ENCODE measurements at places on chromosomes 7 and 10.
A peak's percentile ranks its signal among the peaks of the same experiment; 100 is the strongest.

- no peak for DNase-seq
Measured at GRCh38 chr7:157566631-157567006, 229.8 kb downstream of the DNAJB6 start.

- no peak for DNase-seq
Measured at GRCh38 chr10:100325158-100325557, 4.9 kb downstream of the PKD2L1 start.

- DNase-seq, result no peak
Measured at GRCh38 chr10:9211228-9211627, 1156.7 kb downstream of the GATA3 start.

GRCh38 chr10:106107706-106108105 lies 1056.8 kb downstream of the SORCS1 start:
- no peak for DNase-seq

- DNase-seq, result no peak
Measured at GRCh38 chr10:83917537-83918506, 221.5 kb upstream of the GHITM start.

DNA sequence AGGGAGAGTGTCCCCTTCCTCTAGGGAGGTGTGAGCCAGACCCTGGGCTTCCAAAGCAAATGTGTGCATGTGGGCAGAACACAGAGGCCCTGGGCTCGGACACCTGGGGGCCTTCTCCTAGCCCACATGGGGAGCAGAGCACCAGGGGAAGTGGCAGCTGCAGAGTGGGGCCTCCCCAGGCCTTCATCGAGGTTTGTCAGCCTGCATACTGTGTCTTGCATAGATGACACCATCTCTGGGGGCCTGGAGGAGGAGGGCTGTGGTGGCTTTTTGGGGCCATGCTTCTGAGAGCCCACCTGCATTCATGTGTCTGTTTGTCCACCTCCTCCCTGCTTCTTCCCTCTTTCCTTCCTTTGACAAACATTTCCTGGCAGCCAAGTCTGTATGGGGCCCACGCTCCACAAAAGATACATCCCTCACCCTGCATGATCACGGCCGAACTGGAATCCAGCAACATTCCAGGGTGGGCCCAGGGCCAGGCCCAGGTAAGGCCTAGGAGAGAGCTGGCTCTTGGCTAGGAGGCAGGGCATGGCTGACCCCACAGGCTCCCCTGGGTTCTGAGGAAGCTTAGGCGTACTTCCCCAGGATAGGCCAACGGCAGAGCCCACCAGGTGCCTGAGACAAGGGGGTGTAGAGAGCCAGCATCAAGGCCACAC lies 79.2 kb downstream of the ZMIZ1 start:
- DNase-seq, result no peak

DNA sequence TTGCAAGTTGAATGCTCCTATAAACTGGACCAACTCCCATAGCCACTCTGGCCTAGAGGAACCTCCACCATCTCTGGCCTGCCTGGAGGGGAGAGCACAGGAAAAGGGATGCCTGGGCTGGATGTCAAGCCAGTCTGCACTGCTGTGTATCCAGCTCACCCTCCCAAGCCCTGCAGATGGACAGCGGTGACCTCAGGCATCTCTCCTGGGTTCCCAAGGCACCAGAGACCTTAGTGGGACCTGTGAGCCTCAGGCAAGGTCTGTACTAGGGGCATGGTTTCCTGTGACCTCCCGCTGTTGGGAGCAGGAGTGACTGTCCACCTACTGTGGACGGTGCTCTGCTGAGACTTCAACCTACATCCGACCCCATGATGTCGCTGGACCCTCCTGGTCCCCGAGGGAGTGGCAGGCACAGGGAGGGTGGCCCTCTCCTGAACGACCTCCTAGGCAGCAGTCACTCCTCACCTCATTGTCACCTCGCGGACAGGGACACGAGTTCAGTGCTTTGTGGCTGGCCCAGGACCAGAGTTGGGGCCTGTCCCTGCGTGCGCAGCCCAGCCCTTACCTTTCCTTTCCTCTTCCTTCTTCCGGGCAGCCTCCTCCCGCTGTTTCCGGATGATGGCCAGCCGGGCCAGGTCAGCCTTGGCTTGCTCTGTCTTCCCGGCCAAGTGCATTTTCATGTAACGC lies 11.0 kb downstream of the PDAP1 start:
- DNase-seq, result no peak

- no peak for DNase-seq
Measured at GRCh38 chr10:70234668-70235447, 1.6 kb upstream of the PPA1 start.

DNA sequence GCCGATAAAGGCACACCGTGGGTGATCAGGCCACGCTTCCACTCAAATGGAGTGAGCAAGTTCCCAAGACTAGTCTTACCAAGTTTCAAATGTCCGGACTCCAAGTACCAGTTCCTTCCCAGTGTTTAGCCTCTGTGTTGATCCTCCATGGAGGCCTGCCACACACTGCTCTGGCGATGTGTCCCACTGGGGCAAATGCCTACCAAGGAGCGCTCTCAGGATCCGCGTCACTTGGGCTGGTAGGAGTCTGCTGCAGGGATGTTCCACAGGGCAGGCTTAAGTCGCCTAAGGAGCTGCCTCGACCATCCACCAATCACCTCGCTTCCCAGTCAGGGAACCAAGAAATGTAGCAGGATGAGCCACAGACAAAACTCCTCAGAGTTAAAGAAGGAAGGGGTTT lies 17.4 kb upstream of the MRLN start:
- no peak for DNase-seq

- DNase-seq, result no peak
Measured at GRCh38 chr10:28169525-28169924, 133.3 kb downstream of the MPP7 start.

DNA sequence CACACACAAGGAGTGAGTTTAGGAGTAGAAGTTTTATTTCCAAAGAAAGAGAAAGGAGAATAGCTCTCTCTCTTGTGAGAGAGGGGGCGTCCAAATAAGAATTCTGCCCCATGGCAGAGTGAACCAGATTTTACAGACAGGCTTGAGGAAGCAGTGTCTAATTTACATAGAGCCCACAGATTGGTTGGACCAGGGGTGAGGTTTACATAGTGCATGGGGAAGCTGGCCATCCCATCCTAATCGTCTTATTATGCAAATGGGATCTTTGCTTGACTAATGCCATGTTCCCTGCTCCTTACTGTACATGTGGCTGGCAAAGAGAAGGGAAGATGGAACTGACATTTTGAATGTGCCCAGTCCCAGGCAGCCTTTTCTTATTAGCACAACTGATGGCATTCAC lies 60.0 kb upstream of the ACSM6 start:
- DNase-seq, result no peak

GRCh38 chr7:117116211-117116610 lies 162.9 kb downstream of the ST7 start:
- no peak for DNase-seq

DNA sequence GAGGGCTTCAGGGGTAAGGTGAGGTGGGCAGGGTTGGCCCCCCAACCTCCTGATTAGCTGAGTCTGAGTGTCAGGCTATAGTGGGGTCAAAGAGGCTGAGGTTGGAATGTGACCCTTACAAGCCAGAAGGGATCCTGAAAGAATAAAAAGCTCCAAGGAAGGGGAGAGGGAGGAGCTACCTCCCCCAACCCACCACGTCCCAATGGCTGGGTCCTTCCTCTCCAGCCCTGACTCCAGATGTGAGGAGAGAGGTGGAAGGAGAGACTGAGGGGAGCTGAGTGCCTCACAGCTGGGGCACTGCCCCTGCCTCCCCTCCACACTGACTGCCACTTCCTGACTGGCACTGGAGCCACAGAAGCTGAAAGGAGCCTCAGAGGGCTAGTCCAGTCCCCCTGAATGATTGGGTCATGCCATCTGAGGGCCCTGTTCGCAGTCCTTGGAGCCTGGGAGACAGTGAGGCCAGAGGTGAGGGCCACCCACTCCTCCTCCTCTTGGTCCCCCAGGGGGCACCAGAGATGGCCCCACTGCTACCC lies 20.6 kb downstream of the IMPDH1 start:
- DNase-seq, result no peak

DNA sequence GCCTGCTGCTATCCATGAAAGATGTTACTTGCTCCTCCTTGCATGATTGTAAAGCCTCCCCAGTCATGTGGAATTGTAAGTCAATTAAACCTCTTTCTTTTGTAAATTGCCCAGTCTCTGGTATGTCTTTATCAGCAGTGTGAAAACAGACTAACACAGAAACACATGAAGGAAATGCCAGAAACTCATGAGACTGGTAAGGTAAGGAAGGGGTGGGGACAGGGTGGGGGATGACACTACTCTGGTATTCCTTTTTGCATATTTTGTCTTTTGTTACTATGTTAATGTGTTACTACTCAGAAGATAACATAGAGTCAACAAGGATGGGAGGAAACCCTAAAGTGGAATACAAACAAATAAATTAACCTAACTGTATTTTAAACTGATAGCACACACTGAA lies 69.8 kb upstream of the DRGX start:
- DNase-seq, result no peak

DNA sequence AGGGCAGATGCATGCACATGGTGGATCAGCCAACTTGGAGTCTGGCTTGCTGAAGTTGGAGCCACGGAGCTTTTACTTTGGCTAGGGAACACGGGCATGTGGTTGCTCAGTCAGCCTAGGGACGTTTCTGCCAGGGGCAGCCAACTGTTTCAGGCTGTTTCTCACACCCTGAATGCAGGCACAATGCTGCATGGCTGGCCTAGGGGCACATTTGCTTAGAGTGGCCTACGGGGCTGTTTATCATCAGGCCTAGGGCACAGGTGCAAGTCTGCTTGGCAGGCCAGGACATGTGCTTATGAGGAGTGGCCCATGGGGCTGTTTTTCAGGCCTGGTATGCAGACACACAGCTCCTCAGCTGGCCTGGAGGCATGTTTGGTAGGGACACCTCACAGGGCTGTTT lies 107.4 kb downstream of the GSAP start:
- DNase-seq, result no peak

- DNase-seq, result no peak
Measured at GRCh38 chr7:33503736-33504135, 374.4 kb downstream of the BBS9 start.

- no peak for DNase-seq
Measured at GRCh38 chr10:23258516-23258915, 66.4 kb downstream of the PTF1A start.

DNA sequence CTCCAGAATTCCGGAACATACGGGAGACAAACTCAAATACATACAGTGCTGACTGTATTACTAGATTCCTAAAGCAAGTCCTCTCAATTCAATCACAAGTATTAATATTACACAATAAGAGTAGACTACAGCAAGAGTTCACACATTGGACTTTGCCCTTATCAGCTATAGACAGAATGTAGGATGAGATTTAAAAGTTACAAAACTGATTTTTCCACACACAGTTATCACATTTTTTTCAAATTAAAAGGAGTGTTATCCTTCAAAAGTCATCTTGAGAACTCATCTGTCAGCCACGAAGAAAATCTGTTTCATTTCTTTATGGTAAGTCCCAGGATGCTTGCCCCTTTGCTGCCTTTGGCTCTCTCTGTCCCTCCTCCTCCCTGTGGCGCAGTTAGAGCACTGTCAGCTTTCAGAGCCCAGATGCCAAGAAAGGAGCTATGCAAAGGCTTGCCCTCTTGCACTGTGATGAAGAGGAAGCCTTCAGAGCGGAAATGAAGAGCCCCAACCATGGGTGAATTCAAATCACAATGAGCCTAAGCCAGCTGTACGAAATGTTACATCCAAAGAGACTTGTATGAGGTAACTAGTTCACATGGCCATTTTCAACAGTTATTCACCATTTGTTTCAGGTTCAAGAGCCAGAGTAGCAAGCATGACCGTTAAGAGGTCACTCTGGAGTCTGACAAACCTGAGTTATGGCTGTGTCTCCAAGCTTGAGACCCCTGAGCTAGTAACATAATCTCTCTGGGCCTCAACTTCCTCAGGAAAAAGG lies 10.7 kb downstream of the NCOA4 start:
- DNase-seq, result no peak

DNA sequence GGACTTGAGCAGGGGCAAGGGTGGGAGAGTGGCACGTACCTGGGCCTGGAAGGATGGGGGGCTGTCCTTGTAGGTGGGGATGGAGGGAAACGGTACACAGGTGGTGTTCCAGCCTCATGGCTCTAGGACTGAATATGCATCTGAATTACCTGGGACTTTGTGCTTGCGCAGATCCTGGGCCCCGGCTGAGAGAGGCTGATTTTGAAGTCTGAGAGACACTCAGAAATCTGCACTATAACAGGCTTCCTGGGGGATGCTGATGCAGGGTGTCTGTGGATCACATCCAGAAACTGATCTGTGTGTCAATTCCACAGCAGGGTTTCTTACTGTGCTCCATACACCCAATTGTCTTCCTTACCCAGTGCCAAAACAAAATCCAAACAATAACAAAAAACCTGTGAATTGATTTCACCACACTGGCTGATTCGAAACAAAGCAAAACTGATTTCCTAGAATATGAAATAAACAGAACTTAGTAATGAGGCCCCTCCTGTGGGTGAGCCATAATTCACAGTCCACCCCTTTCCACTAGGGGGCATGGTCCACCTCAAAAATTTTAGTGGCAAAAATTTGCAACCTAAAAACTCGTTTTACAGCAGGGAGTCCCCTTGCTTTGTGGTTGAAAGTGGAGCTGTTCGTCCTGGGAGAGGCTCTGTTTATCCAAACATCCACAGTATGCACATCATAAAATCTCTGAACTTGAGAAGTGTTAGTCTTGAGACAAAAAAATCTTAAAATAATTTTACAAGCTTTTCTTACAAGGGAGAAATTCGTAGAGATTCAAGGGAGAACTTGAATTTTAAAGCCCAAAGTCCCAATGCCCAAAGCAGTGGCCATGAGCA lies 32.0 kb upstream of the PLEKHA1 start:
- DNase-seq, result peak; percentile 44

GRCh38 chr10:130395248-130395936 lies 259.2 kb downstream of the GLRX3 start:
- DNase-seq, result no peak

DNA sequence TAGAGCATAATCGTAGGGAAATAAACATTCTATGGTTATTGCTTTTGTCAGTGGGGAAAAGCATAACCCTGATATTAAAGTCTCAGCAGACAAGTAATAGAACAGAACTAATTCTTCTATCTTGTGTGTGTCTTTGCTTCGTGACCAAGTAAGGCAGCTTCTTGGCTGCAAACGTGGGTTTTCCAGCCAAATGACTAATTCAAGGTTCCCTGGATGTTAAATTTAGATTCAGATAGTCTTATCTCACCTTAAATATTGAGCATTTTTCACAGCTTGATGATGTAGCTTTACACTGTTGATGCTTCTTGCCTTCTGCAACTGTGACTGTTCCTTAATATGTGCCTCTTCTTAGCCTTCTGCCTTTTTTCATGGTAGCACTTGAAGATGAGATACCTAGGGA lies 113.0 kb downstream of the EXOC4 start:
- DNase-seq, result no peak

- peak; percentile 6 for DNase-seq
Measured at GRCh38 chr10:58360412-58361004, 24.7 kb upstream of the TFAM start.

- DNase-seq, result no peak
Measured at GRCh38 chr7:91043924-91044645, 220.1 kb upstream of the FZD1 start.

DNA sequence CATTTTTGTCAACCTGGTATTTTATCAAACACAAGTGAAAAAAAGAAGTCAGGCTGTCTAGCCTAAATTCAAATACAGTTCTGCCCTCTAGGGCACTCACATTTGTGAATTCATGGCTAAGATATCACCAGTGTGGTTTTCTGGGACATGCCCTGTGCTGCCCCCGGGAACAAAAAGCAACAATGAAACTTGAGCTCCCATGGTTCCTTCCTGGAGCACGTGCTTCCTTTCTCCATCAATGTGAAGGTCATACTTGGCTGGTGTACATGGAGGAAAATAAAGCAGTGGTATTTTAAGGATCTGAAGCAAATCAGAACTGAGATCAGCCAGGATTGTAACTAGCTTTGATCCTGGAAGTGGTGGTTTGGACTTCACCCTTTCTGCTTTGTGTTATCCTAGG lies 128.9 kb upstream of the FRMD4A start:
- DNase-seq, result no peak

- no peak for DNase-seq
Measured at GRCh38 chr7:157679607-157680006, 342.8 kb downstream of the DNAJB6 start.

All from left kidney (tissue), 8 donors.